ENCODE measurements at places on chromosomes 7 and 10.

DNA sequence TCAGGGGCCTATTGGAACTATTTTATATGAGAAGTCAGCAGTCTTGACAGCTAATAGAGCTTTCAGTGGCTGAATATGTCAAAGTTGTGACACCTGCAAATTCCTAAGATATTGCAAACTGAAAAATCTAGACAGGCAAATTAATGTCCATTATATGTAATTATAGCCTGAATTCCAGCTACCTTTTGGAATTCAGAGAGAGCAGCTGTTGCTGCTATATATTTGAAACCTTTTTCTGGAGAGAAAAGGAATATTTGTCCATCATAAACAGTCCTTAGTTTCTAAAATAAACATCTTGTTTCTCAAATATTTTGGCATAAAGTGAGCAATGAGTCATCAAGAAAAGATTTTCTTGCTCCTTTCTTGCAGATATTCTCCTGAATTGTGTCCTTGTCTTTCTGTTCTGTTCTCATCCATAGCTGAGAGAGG is 408.9 kb upstream of the SEMA3D start:
- DNase-seq: no peak

- DNase-seq: no peak
Measured at GRCh38 chr10:100253041-100253440, 14.4 kb downstream of the CWF19L1 start.

DNA sequence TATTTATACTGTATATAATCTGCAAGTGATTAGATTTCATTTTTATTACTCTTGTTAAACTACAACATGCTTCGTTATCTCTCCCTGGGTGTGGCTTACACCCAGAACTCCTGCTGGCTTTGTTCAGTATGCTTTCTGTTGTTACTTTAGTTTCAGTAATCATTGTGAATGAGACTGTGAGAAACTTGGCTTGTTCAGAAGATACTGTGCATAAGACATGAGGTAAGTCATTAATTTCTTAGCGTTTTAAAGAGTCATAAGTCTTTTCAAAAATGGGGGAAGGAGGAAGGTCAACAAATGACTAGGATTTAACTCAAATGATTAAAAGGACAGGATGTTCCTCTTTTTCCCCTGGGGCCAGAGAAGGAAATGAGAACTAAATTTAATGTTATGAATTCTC is 11.6 kb upstream of the ADD3 start:
- DNase-seq: no peak

DNA sequence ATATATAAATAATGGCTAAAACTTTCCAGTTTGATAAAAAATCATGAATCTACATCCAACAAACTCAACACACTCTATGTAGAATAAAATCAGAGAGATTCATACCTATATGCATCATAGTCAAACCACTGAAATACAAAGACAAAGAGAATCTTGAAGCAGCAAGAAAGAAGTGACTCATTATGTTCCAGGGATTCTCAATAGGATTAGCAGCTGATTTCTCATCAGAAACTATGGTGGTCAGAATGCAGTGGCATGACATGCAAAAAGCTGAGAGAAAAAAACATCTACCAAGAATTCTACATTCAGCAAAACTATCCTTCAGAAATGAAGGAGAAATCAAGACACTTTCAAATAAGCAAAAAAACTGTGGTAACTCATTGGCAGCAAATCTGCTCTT is 187.4 kb downstream of the RNLS start:
- DNase-seq: no peak

GRCh38 chr10:24871011-24871935 is 81.1 kb downstream of the PRTFDC1 start:
- no peak for DNase-seq

DNA sequence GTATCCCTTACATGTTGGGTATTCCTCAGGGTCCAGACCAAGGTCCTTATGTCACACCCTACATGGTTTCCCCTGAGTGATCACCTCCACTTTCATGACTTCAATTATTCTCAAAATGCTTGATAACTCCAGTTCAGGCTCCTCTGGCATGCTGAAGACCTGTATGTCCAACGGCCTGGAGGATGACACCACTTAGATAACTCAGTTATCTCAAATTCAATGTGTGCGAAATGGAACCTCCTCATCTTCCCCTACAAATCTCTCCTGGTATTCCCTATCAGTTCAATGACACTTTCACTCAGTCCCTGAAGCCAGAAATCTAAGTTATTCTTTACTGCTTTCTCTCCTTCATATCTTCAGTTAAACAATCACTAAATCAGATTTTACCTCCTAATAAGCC is 8.7 kb upstream of the LUC7L2 start:
- no peak for DNase-seq

- no peak for DNase-seq
Measured at GRCh38 chr7:102991540-102992214, 78.9 kb downstream of the LRRC17 start.

GRCh38 chr7:102284399-102284798 is 2.3 kb upstream of the SH2B2 start:
- peak; percentile 64 for DNase-seq

- DNase-seq: no peak
Measured at GRCh38 chr7:151416941-151417315, 7.1 kb upstream of the WDR86 start.

DNA sequence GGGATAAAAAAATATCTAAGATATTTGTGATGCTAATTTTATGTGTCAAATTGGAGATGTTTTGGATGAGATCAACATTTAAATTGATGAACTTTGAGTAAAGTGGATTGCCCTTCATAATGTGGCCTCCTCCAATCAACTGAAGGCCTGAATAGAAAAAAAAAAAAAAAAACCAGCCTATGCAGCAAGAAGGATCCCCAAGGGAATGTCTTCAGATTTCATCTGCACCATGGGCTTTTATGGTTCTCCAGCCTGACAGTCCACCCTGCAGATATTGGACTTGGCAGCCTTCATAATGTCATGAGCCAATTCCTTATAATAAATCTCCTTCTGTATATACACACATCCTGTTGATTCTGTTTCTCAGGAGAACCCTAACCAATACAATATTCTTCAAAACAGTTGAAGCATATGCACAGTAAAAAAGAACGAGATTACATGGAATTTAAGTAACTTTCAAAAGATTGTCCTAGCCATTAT is 316.9 kb upstream of the PLXDC2 start:
- no peak for DNase-seq

GRCh38 chr7:41162612-41163011 is 540.3 kb downstream of the INHBA start:
- no peak for DNase-seq

- no peak for DNase-seq
Measured at GRCh38 chr10:71635251-71635866, 84.2 kb downstream of the C10orf105 start.

DNA sequence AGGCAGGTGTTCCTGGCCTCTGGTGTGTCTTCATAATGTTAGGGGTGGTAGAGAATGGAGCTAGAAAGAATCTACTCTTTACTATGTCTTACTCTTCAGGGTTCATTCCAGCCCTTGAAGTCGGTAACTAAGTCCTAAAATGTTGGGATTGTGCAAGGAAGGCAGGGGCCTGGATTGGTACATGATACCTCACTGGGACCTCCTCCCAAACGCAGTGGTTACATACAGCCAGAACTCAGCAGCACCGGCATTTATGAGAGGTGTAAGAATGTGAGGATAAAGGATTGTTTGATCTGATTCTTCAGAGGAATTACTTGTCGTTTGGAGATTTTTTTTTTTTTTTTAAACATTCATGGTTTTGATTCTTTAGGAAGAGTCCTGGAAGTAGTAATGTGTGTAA is 6.9 kb downstream of the COMTD1 start:
- DNase-seq: no peak

DNA sequence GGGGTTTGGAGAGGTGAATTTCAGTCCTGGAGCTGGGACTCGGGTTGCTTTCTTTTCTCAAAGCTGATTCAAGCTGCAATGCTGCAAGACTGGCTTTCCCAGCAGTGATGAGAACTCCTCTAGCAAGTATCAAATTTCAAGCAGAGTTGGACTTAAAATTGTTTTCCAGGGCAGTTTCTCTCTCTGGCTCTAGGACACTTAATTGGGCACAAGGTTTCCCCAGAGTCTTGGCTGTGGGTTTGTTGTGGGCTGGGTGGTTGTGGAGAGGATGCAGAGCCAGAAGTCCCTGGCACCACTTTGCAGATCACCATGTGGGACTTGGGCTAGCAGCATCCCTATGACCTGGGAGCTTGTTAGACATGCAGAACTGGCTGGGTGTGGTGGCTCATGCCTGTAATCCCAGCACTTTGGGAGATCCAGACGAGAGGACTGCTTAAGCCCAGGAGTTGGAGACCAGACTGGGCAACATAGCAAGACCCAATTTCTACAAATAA is 16.8 kb downstream of the AKR1B15 start:
- no peak for DNase-seq

GRCh38 chr7:96361116-96361857 is 39.4 kb upstream of the SLC25A13 start:
- DNase-seq: no peak

DNA sequence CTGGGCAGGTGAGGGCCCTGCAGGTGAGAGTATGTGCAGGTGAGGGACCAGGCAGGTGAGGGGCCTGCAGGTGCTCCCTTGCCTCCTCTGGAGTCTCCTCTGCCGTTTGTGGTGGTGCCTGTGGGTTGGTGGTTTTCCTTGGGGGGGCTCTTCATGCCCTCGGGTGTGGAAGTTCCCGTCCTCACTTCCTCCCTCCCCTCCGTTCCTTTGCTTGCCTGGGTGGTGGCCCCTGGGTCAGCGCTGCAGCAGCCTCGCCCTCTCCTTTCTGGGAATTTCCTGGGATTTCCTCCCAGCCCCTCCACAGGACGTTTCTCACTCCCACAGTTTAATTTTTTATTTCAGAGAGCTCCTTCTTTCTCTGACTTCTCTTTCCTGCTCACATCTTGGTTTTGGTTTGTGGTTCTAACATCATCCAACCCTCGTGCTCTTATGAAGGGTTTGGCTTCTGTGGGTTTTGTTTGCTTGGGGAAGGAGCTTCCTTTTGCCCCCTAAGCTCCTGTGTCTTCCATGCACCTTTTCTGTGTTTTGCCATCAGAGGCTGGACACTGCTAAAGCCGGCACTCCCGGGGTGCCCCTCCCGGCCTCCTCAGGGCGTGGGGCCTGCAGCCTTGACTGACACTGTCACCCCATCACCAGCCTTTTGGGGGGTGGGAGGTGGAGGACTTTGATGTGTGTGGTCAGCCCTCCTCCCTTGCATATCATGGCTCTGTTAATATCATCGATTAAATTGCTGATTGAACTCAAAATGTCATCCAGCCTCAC is 29.2 kb upstream of the ADGRA1 start:
- DNase-seq: no peak

GRCh38 chr7:99078416-99078815 is 65.5 kb downstream of the SMURF1 start:
- DNase-seq: no peak

DNA sequence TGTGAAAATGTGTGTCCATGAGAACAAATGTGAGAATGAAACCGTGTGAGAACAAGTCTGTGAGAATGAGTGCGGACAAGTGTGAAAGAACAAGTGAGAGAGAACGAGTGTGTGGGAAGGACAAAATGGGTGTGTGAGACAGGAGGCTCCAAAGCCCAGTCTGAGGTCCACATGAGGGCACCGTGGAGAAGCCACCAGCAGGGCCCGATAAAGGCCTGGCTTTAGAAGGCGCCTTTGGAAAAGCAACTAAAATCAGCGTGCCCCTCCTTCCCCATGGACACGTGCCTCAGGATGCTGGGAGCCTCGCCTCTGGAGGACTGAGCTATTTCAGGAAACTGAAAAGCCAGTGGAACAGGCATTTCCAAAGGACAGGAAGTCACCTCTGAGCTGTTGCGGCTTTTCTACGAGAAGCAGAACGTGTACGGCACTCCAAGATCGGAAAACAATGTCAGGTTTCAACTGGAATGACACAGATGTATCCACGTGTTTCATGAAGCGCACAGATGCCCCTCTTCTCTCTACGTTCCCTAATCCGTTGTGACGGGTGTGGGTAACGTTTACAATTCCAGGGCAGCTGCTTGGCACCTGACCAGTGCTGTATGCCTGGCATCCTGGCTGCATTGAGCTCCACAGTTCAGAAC is 46.4 kb downstream of the ESYT2 start:
- no peak for DNase-seq

Measured in activated CD8-positive, alpha-beta memory T cell treated with anti-CD3 and anti-CD28 coated beads for 24 hours (primary cell).